ENCODE measurements at places on chromosomes 11 and 22. TPM values are rescaled to one million over a fixed set of nuclear protein-coding genes. Genes with fewer than 3 reads are reported as not detected.

LDLRAD3 gene
- 17.9 TPM for polyA plus RNA-seq

FAM168A gene
- polyA plus RNA-seq: 18.9 TPM

SPON1 gene
- not detected for polyA plus RNA-seq

CCDC73 gene
- polyA plus RNA-seq: not detected

DNA sequence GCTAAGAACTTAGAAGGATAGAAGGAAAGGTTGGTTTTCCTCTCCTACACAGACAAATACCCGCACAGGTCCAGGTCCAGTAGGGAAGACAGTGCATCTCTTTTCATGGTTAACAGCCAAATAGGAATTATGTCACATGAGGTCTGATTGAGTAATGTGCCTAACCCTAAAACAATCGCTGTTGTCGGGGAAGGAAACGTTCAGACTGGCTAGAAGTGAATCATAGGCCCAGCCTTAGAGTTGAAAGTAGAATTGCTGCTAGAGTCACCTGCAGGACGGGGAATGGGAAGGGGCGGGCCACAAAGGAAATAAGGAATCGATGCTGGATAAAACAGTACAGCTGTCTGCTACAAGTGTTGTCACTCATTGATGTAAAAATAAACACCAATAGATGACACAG lies 12.4 kb upstream of the HTATIP2 start:
- no peak for DNase-seq

- peak; percentile 70 for DNase-seq
These were observed 393 bp downstream of the ST13 start for GRCh38 chr22:40855979-40856512.

DNA sequence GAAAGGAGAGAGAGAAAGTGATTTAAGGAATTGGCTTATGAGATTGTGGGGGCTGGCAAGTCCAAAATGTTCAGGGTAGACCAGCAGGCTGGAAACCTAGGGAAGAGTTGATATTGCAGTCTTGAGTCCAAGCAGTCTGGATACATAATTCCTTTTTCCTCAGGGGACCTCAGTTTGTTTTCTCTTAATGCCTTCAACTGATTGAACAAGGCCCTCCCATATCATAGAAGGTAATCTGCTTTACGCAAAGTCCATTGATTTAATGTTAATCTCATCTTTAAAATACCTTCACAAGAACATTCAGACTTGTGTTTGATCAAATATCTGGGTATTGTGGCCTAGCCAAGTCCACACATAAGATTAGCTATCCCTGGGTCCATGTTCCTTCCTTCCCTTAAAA lies 494.7 kb downstream of the INSC start:
- DNase-seq: no peak

DNA sequence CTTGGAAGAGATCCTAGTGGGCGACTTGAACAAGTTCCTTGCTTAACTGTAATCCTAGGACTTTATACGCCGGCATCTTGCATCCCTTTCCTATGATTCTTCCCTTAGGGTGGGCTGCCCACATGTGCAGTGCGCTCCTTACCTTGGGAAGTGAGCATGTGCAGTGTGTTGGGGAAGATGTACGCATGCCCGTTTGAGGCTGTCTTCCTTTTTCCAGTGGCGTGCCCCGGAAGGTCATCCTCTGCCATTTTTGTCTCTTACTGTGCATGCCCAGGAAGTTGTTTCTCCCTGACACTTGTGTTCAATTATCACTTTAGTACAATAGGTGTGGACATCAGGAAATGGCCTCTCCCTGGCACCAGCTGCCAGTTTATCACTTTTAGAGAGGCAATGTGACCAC lies 936.5 kb downstream of the TBC1D22A start:
- DNase-seq: no peak

GRCh38 chr22:24599514-24599913 lies 3.5 kb upstream of the GGT1 start:
- no peak for DNase-seq

- DNase-seq: no peak
These were observed 307.8 kb downstream of the C11orf87 start for GRCh38 chr11:109729761-109730160.

DNA sequence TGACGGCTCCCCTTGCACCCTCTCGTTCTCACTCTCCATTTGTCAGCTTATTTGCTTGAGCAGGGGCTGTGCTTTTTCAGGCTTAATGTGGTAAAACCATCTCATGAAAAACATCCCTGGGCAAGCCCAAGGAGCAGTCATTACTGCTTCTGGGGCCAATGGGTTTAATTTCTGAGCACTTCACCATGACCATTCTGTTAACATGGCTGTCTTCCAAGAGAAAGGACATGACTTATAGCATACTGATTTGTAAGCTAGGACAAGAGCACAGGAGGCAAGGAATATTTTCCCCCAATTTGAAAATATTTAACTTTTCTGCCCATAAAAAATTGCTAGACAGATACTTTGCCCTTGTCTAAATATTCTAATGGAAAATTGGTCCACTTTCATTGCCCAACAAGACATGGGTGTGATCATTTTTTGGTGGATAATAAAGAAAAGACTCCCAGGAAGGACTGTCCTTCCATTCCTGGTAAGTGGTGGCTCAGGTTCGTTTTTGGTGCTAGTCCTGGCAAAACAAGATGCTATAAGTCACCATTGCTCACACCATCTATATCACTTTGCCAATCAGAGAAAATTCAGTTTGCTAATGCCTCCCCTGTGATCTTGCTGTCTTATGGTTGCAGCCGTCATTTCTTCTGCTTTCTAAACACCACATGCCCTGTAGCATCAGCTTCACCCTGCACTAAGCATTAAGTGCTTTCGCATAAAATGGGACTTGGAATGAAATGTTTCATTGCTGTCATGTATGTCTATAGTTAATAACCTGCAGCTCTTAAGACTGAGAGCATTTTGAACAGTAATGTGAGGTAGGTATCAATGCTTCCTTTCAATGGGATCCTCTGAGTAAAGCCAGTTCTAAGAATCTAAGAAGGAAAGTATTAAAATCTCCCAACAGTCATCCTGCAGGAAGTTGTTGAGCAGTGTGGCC lies 108.5 kb downstream of the DBX1 start:
- DNase-seq: no peak

GRCh38 chr11:134246100-134246499 lies 7.1 kb downstream of the THYN1 start:
- DNase-seq: no peak

DNA sequence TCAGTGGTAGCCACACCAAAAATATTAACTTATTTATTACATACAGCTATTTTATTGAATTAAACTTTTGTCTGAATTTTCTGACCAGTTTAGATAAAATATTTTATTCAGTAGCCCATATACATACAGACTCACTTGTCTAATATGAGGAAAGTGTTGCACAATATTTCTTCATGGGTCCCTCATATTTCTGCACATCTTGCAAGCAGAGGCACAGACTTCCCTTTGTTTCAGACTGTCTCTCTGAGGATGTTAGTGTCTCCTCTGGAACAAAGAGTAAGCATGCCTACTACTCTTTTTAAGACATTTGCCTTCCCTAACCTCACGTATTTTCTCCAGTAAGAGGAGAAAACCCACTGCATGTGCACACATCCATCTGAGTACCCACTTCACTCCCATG lies 81.2 kb downstream of the OR5AK2 start:
- no peak for DNase-seq

GRCh38 chr11:15883455-15883920 lies 472.9 kb downstream of the SOX6 start:
- DNase-seq: no peak

DNA sequence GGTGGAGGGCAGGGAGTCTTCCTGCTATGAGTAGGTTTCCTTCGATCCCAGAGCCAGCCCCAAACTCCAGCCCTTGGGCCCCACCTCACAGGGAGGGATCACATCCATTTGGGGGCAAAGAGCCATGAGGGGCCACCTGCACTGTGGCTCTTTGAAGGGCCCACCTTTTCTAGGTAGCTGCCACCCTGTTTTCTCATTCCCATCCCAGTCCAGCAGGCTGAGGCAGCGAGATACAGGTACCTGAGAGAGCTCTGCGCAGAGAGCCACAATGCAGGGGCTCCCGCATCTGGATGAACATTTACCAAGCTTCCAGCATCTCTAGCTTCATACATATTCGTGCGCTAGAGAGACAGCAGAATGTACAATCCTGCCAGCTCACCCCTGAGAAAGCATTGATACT lies 16.3 kb downstream of the FXYD6 start:
- no peak for DNase-seq

DNA sequence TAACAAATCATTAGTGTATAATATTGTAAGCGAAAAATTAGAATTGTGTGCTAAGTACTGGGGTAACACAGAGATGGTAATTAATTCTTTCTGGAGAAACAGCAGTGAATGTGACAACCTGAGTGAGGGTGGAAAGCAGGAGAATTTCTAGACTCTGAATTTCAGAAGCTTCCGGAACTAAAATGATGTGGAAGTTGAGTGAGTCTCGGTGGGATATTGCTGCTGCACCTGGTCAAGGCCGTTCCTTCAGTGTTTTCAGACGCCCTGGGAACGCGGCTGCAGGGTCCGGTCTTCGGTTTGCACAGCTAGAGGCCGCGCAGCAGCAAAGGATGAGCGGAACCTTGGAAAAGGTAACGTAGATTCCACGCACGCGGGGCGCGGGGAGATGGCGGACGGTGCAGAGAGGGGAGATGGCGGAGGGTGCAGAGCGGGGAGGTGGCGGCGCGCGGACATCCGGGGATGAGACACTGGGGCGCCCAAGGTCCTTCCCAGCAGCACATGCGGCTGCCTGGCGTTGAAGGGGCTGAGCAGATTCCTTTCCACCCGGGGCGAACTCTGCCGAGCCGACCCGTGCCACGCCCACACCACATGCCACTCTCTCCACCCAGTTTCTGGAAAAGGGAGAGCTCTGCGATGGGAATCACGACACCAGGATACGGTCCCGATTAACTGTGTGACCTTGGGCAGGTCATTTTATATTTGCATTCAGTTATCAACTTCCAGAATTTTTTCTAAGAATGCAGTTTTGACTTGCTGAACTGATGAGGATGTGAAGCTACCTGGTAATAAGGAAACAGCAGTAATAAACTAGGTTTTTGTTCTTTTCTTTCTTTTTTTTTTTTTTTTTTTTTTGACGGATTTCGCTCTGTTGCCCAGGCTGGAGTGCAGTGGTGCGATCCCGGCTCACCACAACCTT lies at the start of gene MRPL48:
TSS of gene MRPL48 (plus strand) at position 232 of the 916 bp plus-strand sequence. CDS start at position 330, 98 bp downstream.
- peak; percentile 88 for DNase-seq

- no peak for DNase-seq
These were observed 6.8 kb upstream of the OR2AT4 start for GRCh38 chr11:75103380-75104026.

DNA sequence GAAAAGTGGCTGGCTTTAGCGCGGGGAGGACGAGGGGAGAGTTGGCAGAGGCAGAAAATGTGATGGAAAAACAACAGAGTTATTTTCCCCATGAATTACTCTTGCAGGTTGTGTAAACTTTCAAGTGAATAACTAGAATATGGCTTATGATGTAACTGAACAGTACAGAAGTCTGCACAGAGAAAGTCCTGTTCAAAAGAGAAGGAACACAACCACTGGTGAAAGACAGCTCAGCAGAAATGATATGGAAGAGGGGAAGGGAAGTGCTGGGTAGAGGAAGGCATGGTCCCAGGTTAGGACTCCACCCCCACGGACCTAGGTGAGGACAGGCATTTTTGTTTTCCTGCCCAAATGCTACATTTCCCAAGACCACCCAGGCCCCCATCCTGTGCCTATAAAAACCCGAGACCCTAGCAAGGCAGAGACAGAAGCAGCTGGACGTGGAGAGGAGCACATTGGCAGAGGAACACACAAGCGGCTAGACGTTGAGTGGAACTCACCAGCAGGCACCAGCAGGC lies 77.7 kb downstream of the MAML2 start:
- no peak for DNase-seq

GRCh38 chr11:78938036-78938435 lies 363.4 kb upstream of the NARS2 start:
- DNase-seq: no peak

DNA sequence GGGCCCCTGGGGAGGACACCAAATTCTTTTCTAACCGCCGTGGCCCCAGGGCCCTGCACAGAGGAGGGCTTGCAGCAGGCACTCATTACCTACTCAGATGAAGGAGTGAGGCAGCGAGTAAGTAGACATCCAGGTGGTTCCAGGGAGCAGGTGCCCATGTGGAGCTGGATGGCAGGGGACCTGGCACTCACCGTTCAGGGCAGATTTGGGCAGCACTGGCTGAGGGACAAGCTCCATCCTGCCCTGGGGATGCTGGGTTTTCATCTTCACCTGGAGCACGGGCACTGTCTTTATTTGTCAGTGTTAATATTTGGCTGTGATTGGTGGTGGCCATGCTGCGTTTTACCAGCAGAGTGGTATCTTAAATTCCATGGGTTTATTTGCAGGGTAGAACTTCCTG lies 1182.7 kb downstream of the BRD1 start:
- DNase-seq: no peak

DNA sequence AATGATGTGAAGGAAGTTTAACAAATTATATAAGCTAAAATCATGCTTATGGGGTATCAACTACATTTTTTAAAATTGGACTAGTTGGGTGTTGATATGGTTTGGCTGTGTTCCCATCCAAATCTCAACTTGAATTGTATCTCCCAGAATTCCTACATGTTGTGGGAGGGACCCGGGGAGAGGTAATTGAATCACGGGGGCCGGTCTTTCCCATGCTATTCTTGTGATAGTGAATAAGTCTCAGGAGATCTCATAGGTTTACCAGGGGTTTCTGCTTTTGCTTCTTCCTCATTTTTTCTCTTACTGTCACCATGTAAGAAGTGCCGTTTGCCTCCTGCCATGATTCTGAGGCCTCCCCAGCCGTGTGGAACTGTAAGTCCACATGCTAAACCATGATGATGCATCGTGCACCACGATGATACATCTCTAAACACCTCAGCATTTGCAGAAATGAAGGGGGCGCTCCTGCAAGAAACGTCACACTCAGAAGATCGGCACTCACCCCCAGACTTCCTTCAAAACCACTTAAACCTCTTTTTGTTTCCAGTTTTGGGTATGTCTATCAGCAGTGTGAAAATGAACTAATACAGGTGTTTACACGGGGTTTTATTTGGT lies 340.0 kb downstream of the SHANK2 start:
- DNase-seq: no peak

GRCh38 chr11:29485641-29486040 lies 531.2 kb downstream of the KCNA4 start:
- no peak for DNase-seq

GRCh38 chr22:32211011-32211410 lies 6.1 kb upstream of the RFPL2 start:
- DNase-seq: no peak

DNA sequence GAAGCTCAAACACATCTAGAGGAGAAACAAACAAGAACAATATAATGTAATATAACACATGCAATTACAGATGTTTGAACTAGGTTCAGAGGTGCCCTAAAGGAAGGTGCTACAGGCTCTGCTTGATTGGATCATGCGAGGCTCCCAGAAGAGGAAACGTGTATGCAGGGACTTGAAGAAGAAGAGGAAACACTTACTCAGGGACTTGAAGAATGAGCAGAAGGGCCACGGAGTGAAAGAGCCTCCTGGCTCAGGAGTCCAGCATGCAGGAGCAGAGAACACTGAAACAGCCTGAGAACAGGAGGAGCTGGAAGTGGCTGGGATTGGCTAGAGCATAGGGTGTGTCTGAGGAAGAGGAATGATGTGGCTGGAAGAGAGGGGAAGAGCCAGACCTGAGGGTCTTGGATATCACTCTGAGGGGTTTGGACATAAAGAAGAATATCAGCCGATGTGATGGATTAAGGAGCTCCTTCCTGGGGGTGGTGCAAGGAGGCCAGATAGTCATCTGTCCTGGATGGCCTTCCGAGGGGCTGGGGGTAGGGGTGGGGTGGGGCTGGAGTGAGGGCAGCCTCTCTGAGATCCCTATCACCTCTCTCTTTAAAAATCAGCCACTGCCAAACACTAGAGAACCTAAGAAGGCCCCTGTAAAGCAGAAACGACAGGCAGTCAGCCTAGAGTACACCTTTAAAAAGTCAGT lies 16.8 kb downstream of the FZD4 start:
- DNase-seq: peak; percentile 56

Data from endothelial cell of umbilical vein (primary cell).